ENCODE measurements at places on chromosomes 5 and 9.

DNA sequence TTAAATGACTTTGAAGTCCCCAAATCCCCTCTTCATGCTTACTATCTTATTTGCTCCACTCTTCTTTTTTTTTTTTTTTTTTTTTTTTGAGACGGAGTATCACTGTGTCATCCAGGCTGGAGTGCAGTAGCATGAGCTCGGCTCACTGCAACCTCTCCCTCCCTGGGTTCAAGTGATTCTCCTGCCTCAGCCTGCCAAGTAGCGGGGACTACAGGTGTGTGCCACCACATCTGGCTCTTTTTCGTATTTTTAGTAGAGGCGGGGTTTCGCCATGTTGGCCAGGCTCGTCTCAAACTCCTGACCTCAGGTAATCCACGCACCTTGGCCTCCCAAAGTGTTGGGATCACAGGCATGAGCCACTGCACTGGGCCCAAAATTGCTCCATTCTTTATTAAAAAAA is 51.0 kb downstream of the ST8SIA4 start:
- DNase-seq = no peak

GRCh38 chr5:2132497-2132847 is 249.7 kb upstream of the IRX4 start:
- no peak for DNase-seq

DNA sequence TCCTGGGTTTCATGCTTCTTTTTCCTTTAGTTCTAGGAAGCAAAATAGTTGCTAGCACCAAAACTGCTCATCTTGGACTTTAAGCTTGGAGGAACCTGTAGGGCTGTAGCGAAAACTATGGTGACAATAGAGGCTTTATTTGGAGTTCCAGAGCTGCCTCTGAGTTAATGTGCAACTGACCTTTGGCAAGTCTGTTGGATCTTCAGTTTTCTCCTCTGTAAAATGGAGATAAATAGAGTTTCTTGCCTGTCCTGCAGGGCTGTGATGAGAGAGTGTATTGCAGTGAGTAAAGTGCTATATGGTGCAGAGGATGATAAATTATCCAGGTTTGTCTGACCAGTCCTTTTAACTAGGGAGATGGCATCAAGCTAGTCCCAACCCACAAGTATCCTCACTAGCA is 417.0 kb downstream of the MAN2A1 start:
- DNase-seq = no peak

DNA sequence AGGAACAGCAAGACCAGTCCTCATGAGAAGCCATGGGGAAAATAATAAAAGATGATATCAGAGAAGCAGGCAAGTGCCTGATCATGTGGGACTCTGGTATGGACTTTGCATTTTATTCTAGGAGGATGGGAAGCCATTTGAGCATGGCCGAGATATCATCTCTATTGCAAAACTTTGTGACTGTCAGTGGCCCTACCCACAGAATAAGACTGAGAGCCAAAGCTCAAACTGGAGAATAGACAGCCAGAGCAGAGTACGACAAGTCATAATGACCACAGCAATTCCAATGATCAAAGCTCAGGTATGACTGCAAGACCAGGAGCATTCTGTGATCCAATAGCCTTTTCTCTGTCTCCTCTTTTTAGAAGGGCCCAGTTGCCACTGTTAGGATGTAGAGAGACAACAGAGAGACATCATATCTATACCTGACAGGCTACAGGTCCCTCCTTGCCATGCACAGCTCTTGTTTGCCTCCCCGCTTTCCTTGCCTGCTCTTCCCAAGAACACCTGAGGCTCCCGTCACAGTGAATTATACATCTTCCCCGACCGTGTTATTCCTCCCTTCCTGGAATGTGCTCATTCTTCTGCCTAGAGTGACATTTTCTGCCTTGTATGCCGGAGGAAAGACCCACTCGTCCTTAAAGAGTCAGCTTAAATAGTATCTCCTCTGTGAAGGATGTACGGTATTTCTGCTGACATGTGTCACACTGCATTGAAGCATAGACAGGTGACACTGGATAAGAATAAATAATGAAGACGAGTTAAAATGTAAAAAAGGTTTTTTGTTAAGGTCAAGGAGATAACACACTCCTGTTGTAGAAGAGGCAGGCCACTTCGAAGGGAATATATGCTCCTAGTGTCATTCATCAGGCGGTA is 248.7 kb upstream of the MAP3K1 start:
- DNase-seq = no peak

- no peak for DNase-seq
Measured at GRCh38 chr5:119895066-119895465, 265.7 kb downstream of the FAM170A start.

- no peak for DNase-seq
Measured at GRCh38 chr9:109100543-109101201, 19.1 kb downstream of the TMEM245 start.

- no peak for DNase-seq
Measured at GRCh38 chr5:102743900-102744299, 11.2 kb upstream of the PAM start.

GRCh38 chr5:147912011-147912410 is 5.7 kb upstream of the C5orf46 start:
- DNase-seq = no peak

GRCh38 chr9:8653111-8653510 is 853.5 kb upstream of the DMAC1 start:
- DNase-seq = no peak

GRCh38 chr9:137665697-137666512 is 47.1 kb downstream of the EHMT1 start:
- no peak for DNase-seq

GRCh38 chr5:56481428-56482357 is 248.6 kb upstream of the ANKRD55 start:
- DNase-seq = no peak

GRCh38 chr9:87675906-87676515 is 49.9 kb upstream of the CTSL start:
- DNase-seq = no peak

DNA sequence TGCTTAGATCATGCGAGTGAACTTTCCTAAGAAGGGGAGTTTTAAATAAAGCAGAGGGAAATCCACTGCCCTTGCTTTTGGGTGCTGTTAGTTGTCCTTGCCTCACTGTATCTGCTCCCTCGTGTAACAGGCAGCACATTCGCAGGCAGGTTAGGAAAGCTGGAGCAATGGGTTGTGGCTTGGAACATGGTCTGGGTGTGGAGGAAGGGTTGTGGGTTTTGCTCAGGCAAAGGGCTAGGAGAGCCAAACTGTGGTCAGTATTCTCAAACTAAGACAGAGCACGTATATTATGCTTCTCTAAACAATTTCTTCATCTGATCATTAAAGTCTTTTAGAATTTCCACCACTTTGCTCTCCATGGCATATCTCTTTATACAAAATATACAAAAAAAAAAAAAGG is 135.7 kb downstream of the FANCC start:
- DNase-seq = no peak

- no peak for DNase-seq
Measured at GRCh38 chr9:106179191-106179590, 484.9 kb downstream of the TMEM38B start.

GRCh38 chr5:75509956-75510355 is 1.5 kb downstream of the CERT1 start:
- no peak for DNase-seq

Measured in stimulated activated CD8-positive, alpha-beta memory T cell treated with anti-CD3 and anti-CD28 coated beads, Interleukin-4, amount 100 ng/mL, for 24 hours (primary cell).